ENCODE measurements at places on chromosomes 12 and 14. TPM values are rescaled to one million over a fixed set of nuclear protein-coding genes. Genes with fewer than 3 reads are reported as not detected.

The INF2 gene
- polyA plus RNA-seq, result 31.6 TPM

DNA sequence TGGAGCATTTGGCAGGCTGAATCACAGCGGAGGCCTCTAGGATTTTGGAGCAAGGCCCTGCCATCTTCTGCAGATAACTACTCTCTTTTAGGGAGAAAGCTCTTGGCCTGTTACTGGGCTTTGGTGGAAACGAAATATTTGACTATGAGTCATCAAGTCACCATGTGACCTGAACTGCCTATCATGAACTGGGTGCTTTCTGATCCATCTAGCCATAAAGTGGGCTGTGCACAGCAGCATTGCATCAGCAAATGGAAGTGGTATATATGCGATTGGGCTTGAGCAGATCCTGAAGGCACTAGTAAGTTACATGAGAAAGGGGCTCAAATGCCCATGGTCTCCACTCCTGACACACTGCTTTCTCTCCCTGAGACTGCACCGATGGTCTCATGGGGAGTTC, 21.1 kb downstream of the GYS2 start:
- H3K4me3 ChIP-seq, result no peak overlapping the region
- H3K27me3 ChIP-seq, result no peaks in the 10 kb centered on the region
- H3K27ac ChIP-seq, result no peak overlapping the region
- no peaks in the 10 kb centered on the region for H3K36me3 ChIP-seq

The CYP27B1 gene
- 33.6 TPM for polyA plus RNA-seq

DNA sequence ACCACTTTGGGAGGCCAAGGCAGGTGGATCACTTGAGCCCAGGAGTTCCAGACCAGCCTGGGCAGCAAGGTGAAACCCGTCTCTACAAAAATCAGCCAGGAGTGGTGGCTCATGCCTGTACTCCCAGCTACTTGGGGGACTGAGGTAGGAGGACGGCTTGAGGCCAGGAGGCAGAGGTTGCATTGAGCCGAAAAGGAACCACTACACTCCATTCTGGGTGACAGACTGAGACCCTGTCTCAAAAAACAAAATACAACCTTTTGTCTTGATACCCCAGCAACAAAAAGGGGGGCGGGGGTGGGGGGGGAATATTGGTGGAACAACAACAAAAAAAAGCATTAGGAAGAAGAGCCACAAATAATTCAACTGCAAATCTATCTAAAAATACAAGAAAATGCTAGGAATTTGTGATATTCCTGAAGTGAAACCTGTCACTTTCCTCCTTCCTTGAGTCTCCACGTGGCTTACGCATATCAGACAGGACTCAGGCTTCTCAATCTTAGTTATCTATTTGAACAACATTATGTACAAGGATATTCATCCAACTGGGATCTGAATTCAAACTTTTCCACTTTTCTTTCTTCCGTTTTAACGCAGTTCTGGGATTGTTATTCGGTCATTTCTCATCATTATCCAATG, 1.3 kb downstream of the R3HDM2 start:
- H3K4me3 ChIP-seq, result peak overlapping the region; percentile 95
- no peak for DNase-seq
- H3K36me3 ChIP-seq, result peaks cover 9% of the 10 kb centered on the region

Data from keratinocyte (primary cell).